ENCODE measurements at places on chromosomes 2 and 18.

DNA sequence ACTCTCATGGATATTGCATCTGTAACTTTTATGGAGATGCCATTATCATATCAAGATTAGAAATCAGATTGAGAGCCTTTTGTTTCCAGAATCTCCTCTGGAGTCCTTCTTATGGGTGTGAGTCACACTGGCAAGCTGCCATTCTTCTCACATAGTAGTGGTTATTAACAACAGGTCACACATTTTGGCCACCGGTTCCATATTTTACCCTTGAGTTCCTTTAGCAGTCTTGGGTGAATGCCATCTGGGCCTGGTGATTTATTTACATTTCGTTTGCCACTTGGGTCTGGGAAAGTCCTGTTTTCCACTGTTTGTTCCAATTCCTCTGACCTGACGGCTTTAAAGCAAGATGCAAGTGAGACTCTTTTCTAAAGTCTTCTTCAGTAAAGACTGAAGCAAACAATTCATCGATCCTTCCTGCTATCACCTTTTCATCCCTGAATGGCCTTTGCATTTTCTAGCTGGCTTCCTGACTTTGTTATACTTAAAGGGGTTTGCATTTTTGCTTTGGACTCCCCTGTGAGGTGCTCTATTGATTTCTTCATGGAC is 80.5 kb upstream of the CAVIN2 start:
- DNase-seq, result peak; percentile 92

GRCh38 chr2:27776696-27777095 is 5.2 kb downstream of the MRPL33 start:
- DNase-seq, result no peak

- DNase-seq, result no peak
Observed at GRCh38 chr18:26971409-26971808, 105.9 kb upstream of the AQP4 start.

- DNase-seq, result no peak
Observed at GRCh38 chr2:64769392-64770044, 115.8 kb upstream of the SERTAD2 start.

DNA sequence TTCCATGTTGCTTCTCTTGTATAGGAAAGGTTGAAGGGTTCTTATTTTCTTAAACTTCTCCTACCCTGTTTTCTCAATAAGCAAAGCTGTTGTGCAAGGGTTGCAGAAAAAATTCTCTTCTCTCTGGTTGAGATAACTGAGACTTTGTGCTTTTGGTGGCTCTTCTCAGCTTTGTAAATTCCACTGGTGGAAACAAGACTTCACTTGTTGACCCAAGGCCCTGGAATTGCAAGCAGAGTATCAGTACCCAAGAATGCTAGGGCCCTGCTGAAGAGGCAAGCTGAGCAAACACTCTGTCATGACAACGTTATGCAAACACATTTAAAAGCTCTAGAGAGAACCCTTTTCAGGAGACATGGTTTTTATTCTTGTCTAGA is 294.7 kb upstream of the EPAS1 start:
- no peak for DNase-seq

DNA sequence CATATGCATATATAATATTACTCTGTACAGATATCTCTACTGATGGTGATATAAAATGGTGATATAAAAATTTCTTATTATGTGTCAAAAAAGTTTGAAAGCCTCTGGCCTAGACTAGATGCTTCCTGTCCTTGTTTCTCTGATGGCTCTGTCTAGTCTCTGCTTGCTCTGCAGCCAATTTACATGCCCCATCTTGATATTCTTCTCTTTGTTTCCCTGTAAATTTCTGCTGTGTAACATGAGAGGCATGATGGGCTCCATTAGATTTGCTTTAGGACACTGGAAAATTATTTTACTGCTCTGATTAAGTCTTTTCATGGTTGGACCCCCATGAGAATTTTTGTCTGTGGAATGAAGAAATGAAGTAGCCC is 24.3 kb downstream of the BABAM2 start:
- no peak for DNase-seq

- DNase-seq, result no peak
Observed at GRCh38 chr2:11962707-11963328, 216.4 kb downstream of the LPIN1 start.

- peak; percentile 52 for DNase-seq
Observed at GRCh38 chr18:22314420-22314819, 103.3 kb downstream of the CTAGE1 start.

- DNase-seq, result no peak
Observed at GRCh38 chr2:4792126-4792525, 900.1 kb upstream of the SOX11 start.

DNA sequence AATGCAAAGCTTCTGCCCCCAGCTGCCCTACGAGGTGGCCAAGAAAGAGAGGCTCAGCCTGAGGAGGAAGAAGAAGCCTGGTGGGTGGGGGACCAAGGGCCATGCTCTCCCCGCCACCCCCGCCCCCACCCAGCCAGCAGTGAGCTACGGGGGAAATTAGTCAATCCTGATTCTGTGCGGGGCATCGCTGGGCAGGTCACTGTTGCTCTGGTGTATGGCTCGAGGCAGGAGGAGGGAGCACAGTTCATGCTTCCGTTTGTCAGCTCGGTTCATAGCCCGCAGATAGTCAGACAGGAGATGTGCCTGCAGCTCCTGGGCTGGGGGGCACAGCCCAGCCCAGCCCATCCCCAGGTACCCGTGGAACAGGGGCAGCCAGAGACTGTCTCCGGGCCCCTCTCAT is 17.1 kb downstream of the RAMP1 start:
- no peak for DNase-seq

DNA sequence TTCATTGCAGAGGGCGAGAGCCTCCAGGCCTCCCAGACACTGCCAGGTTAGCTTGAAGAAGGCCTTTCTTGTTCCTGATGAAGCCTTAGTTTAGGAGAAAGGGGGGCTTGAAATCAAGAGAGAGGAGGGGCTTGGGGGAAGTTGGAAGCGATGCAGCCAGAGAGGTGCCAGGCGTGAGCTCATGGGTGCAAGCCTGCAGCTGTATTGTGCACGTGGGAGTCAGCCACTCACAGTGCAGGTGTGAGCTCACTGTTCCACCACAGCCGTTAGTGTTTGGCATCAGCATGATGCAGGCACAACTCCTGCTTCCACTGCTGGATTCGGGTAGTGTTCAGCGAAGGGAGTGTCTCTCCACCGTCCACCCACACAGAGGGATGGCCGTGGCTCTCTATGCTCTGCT is 68.4 kb upstream of the ALPP start:
- no peak for DNase-seq

DNA sequence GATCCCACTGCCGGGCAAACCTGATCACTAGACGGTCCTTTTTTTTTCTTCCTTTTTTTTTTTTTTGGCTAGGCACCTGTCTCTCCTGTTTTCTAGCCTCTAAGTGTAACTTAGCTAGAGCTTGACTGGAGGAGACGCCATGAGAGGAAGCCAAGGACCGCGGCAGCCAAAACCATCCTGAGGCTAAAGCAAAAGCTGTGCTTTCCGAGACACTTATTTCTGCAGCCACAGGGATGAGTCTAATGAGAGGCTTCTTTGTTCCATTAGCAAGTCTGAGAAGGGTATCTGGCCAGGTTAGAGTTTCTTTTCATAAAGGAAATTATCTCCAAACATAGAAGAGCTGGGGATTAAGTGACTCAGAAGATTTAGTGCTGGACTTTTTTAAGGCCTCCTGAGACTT is 7.3 kb upstream of the CXCR4 start:
- no peak for DNase-seq

DNA sequence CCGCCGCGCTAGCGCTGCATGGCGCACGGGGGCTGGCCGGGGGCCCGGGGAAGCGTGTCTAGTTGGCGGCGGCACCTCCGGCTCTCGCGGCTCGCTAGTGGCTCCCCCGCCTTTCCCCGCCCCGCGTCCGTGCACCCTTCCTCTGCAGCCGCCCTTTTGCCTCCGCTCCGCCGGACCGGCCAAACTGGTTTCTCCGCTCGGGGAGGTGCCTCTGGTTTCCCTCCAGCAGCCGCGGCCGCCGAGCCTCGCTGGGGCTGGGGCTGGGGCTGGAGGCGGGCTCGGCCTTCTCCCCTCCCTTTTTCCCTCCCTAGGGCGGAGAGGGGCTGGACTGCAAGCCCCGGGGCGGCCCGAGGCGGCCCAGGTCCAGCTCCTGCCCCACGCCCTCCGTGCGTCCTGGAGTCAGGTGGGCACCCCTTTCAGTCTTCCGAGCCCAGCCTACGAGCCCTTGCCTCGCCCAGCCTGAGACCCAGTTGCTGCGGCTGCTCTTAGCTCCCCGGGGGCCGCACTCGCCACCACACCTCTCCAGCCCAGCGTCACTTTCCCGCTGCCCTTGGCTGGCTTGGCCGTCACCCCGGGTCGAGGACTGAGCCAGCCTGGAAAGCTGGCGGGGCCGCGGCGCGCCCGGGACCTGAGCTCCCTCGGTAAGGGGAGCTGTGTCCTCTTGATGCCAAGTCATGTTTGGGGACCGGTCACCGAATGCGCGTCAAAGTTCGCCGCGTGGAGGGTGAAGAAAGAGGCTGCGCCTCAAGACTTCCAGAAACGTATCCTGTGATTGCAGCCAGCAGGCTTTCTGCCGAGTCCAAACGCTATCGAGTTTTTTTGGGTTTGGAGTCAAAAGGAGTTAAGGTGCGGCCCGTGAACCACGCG is at the start of gene ATP8B1:
Gene ATP8B1, minus strand, starts transcription at position 213 of the 867 bp plus-strand sequence. CDS start 71,508 bp downstream, outside the sequence.
- no peak for DNase-seq

GRCh38 chr2:20145497-20146193 is 79.3 kb downstream of the SDC1 start:
- DNase-seq, result no peak

DNA sequence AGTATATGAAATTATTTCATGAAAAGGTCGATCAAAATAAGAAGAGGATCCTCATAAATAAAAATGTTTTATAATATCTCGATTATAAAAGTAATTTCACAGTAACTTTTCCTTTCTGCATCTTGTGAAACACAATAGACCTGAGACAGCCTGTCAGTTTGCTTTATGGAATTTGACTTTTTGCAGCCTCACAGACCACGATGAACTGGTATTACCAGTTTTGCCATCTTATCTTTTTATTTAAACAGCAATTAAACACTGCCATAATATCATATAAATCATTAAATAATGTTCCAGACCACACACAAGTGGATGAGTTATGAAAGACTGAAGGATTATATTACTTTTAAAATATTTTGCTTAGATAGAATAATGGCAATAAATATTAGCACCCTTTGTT is 10.7 kb upstream of the GALNT3 start:
- no peak for DNase-seq

DNA sequence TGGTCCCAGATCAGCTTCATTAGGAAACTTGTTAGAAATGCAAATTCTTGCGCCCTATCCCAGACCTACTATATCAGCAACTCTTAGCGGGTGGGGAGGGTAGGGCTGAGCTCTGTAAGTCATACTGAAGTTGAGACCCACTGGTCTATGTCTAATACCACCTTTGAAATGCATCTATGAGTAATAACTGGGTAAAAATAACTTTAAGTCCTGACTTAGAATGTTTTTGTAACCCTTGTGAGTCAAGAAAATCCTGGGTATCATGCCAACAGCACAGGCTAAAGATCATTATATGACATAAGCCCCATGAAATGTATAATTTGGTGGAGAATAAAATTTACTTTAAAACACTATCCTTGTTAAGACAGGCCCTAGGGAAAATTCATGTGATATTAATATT is 41.4 kb downstream of the PRKD3 start:
- DNase-seq, result peak; percentile 82

DNA sequence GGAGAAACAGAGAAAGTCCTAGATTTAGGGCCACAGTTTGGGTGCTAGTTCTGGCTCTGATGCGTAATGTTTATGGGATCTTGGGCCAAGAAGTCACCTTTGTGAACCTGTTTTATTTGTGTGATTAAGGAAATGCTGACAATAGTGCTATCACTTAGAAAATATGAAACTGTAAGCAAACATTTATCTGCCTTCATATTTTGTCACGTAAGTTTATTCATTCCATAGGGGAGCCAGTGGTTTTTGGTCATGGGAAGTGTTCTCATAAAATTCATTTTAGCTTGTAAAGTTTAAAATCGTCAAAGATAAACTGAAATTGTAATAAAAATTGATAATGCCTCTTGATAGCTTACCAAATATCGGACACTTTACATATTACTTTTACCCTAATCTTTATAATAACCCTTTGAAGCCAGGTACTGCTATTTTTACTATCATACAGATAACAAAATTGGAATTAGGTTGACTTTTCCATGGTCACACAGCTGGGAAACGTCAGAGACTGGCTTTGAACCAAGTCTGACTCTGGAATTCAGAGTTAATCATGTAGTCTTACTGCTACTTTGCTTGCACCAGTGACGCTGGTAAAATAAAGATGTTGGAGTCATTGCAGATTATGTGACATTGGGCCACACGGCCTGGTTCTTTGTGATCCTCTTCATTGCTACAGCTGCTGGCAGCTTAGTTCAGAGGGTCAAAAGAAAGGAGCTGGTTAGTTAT is 99.7 kb downstream of the ICA1L start:
- DNase-seq, result no peak

GRCh38 chr18:49071778-49072177 is 121.0 kb upstream of the SMAD7 start:
- no peak for DNase-seq

- no peak for DNase-seq
Observed at GRCh38 chr18:67041334-67041733, 437.4 kb upstream of the CDH19 start.

DNA sequence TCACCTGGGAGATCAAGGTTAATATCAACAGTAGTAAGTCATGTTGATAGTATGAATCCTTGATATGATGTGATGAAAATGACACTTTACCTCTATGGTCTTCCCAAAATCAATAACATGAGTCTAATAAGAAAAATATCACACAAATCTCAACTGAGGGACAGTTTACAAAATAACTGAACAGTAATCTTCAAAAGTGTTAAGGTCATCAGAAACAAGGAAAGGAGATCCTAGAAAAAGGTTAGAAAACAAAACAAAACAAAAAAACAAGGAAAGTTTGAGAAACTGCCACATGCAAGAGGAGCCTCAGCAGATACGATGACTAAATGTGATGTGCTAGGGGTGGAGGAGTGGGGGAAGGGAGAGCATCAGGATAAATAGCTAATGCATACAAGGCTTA is 16.2 kb downstream of the MCEE start:
- no peak for DNase-seq

DNA sequence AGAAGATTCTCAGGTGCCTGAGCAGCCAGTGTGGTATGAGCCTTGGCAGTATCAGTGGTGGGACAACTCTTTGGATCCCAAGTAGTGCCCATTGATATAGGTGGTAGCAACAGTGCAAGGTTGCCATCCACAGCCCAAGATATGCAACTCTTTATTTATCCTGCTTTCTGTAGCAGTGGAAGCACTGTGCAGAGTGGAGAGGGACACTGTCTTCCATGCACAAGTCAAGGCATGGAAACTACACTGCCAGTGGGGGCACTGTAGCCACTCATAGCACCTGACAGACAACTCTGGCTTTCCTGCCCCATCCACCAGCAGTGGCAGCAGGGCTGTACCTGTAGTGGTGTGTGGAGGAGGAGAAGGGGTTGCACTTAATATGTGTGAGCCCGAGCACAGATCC is 409.6 kb upstream of the TMEFF2 start:
- no peak for DNase-seq

DNA sequence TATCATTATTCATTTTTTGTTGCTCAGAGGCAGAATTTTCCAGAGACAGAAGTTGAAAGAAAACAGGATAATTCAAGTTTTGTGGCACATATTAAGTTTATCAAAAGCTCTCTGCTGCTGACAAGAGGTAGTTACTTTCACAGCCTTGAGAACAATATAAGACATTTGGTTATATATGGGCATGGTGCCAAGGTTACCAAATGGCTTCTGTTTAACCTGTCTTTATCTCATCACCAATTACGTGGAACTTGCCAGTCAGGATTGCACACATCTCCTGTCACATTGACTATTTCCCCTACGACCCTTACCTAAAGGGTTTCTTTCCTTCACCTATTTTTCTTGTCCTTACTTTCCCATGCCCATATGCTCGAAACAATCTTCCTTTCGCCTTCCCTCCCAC is 35.9 kb downstream of the KLF7 start:
- DNase-seq, result no peak
